Liver (tissue), 10 donors: ENCODE measurements at places on chromosomes 4 and X. TPM values are rescaled to one million over a fixed set of nuclear protein-coding genes. Genes with fewer than 3 reads are reported as not detected.

GRCh38 chr4:56317749-56318148 is 69.5 kb downstream of the AASDH start:
- DNase-seq, result no peak

GRCh38 chr4:146285037-146285436 is 70.7 kb downstream of the REELD1 start:
- DNase-seq, result no peak

The HTATSF1 gene
- total RNA-seq, result 14.9 TPM

GRCh38 chr4:41678951-41679350 is 69.6 kb downstream of the PHOX2B start:
- DNase-seq, result no peak

- no peak for DNase-seq
Observed at GRCh38 chr4:96092151-96092705, 252.3 kb downstream of the PDHA2 start.

GRCh38 chr4:153476829-153477574 is 10.8 kb downstream of the TMEM131L start:
- no peak for DNase-seq

The SEC24B gene
- 38.2 TPM for total RNA-seq

DNA sequence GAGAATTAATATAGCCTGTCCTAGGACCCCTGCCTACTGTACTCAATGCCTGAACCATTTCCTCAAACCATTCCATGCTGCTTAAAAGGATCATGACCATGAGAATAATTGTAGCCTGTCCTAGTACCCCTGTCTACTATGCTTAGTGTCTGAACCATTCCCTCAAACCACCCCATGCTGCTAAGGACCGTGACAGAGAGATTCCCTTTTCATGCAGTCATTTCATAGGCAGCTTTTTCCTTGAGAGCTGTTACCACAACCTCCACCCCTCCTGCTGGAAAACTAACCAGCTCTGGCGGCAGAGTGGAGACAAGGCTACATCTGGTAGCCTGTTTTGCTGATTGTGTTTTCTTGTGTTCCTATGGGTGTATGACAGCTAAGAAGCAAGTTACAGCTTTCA is 174.9 kb upstream of the SMARCAD1 start:
- DNase-seq, result no peak

GRCh38 chr4:33518856-33519255 is 2725.5 kb downstream of the ARAP2 start:
- DNase-seq, result no peak

DNA sequence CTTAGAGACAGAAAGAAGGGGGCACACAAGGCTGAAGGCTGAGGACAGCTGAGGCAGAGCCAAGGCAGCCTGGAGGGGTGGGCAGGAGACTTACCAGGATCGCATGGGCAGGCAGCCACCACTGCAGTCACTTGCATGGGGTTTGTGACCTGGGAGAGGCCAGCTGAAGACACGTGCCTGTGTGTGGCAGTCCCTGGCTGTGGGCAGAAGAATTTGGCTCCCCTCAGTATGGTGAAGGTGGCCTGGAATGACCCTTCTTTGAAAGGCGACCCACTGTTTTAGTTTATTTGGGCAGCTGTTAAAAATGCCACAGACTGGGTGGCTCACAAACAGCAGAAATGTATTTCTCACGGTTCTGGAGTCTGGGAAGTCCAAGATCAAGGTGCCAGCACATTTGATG is 22.1 kb upstream of the SLC34A2 start:
- no peak for DNase-seq

DNA sequence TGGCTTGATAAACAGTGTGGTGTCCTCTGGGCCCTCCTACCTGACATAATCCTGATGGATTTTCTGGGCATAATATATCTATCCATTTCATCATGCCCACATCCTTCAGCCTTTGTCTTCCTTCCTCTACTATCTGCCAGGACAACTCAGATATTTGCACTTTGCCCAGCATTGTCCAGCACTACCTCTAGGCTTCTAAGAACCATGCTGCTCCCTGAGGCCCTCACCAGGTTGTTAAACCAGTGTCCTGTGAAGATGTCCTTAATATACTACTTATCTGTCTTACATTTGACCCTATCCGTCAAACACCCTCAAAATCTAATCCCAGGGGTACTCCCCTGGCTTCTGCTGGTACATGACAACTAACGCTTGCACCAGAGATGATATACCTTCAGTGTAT is 58.2 kb upstream of the MAML3 start:
- DNase-seq, result no peak

DNA sequence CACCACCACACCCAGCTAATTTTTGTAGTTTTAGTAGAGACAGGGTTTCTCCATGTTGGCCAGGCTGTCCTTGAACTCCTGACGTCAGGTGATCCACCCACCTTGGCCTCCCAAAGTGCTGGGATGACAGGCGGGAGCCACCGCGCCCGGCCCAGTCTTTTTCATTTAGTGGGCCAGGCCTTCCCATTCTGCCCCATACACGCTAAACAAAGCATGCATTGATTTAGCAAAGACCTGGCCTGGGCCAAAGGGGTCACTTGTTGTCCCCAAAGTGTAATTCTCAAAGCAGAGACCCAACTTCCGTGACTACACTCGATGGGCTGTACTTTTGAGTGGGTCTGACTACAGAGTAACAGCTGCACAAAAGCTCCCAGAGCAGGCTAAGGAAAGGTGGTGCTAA is 29.2 kb downstream of the CNGA2 start:
- DNase-seq, result no peak

GRCh38 chr4:170325599-170325998 is 235.8 kb upstream of the AADAT start:
- no peak for DNase-seq

The PHEX gene
- total RNA-seq, result 0.14 TPM

DNA sequence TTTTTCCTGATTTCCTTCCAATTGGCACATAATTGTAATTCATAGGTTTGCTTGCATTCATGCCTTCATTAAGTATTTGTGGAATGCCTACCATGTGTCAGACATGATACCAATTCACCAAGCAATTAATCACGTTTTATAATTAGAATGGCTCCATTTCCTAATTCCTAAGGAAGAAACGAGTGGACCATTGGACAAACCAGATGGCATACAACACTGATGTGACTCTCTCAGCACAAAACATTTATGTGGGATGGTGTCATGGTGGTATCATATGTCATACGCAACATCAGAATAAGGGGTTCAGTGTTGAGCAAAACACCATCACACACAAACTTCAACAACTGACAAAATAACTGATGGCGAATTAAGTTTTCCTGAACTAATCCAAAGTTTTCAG is 502.8 kb downstream of the DMD start:
- DNase-seq, result no peak

DNA sequence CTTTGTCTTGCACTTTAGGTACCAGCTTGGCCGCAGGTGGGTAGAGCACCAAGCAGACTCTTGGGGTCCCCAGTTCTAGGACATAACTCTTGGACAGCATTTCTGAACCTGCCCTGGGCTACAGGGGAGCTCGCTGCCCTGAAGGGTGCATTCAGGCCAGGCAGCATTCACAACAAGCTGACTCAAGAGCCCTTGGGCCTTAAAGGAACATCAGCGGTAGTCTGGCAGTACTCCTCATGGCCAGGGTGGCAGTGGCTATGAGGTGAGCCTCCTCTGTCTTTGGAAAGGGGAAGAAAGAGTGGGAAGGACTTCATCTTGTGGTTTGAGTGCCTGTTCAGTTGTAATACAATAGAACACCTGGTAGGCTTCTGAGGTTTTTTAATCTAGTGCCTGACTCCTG is 24.8 kb upstream of the SMARCA5 start:
- DNase-seq, result no peak

DNA sequence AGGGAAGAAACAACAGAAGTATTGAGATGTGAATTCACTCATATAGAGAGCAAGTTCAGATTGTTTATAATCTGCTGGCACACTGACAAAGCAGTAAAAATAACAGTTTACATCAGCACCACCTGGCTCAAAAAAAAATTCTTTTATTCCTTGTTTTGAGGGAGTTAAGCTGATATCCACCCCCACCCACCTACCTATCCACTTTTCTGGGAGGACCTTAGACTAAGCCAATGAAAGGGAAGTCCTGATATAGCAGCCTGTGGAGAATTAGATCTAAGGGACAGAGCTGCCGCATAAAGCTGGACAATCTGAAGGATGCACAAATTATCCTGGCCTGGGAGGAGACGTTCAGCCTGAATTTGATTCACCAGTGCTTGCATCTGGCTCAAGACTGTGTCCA is 264.5 kb downstream of the RCHY1 start:
- DNase-seq, result no peak

DNA sequence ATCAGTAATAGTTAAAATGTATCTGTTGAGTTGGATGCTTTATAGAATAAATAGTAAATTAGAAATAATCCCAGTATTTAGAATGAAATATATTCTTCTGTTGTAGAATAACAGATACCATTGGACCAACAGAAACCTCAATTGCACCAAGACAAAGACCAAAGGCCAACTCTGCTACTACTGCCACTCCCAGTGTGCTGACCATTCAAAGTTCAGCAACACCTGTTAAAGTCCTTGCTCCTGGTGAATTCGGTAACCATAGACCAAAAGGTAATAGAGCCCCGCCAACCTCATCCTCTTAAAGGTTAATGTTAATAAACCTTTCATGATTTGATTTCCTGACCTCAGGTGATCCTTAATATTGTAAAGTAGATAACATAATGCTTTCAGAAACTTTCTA is 73.8 kb downstream of the PAQR3 start:
- DNase-seq, result no peak

The TMEM47 gene
- 13.4 TPM for total RNA-seq

- no peak for DNase-seq
Observed at GRCh38 chr4:167196344-167197012, 37.8 kb downstream of the SPOCK3 start.

- DNase-seq, result no peak
Observed at GRCh38 chrX:135340831-135341230, 31.6 kb downstream of the ETDC start.

- DNase-seq, result no peak
Observed at GRCh38 chr4:84483688-84484087, 15.4 kb downstream of the NKX6-1 start.

The MBNL3 gene
- total RNA-seq, result 149 TPM

DNA sequence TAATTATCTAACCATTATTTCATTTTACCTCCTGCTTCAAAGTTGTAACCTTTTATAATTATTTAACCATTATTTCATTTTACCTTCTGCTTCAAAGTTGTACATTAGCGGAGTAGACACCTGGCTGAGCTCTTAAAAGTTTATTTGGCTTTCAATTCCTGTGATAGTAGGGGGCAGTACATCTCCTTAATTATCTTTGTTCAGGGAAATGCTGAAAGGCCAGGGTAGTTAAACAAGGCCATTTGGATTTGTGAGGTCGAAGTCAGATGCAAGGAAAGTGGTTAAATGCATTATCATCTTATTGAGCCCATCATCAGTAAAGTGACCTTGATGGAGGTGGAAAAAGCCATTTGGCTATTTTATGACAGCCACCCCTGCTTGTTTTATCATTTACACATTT is 210.6 kb downstream of the TENM3 start:
- no peak for DNase-seq

The TKTL2 gene
- not detected for total RNA-seq

- no peak for DNase-seq
Observed at GRCh38 chr4:154858166-154858565, 77.1 kb downstream of the RBM46 start.

The MAGED4 gene
- 0.25 TPM for total RNA-seq

GRCh38 chrX:46576458-46576857 is 2.9 kb downstream of the CHST7 start:
- DNase-seq, result no peak

DNA sequence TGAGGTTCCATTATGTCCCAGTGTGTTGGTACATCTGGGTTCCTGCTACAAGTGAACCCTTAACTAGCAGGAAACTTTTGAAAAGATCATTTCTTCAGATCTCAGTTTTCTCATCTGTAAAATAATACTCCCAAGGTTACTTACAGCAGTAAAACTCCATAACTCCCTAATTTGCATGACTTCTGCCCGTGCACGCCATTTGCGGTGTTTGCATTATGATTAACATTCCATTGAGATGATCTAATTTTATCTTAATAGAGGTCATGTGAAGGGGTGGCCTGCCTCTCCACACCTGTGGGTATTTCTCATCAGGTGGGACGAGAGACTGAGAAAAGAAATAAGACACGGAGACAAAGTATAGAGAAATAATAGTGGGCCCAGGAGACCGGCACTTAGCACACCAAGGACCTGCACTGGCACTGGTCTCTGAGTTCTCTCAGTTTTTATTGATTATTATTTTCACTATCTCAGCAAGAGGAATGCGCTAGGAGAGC is 219.8 kb downstream of the TLL1 start:
- DNase-seq, result no peak

- DNase-seq, result no peak
Observed at GRCh38 chrX:47068720-47069119, 9.5 kb upstream of the RGN start.

DNA sequence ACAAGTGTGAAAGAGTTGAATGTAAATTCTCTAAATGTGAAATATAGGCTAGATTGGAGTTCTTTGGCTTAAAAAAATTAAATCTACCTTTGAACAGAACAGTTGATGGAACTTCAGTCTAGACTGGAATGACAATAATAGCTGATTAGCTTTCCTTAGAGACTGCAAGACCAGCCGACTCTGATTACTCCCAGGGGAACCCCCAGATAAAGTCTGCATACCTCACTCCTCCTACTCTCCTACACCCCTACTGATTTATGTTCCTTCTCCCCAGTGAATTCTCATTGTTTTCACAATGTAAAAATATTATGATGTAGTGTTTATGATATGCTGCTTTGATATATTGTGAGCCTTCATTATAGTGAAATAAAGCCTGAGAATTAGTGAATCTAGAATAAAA is 241.3 kb downstream of the CFAP299 start:
- DNase-seq, result no peak

DNA sequence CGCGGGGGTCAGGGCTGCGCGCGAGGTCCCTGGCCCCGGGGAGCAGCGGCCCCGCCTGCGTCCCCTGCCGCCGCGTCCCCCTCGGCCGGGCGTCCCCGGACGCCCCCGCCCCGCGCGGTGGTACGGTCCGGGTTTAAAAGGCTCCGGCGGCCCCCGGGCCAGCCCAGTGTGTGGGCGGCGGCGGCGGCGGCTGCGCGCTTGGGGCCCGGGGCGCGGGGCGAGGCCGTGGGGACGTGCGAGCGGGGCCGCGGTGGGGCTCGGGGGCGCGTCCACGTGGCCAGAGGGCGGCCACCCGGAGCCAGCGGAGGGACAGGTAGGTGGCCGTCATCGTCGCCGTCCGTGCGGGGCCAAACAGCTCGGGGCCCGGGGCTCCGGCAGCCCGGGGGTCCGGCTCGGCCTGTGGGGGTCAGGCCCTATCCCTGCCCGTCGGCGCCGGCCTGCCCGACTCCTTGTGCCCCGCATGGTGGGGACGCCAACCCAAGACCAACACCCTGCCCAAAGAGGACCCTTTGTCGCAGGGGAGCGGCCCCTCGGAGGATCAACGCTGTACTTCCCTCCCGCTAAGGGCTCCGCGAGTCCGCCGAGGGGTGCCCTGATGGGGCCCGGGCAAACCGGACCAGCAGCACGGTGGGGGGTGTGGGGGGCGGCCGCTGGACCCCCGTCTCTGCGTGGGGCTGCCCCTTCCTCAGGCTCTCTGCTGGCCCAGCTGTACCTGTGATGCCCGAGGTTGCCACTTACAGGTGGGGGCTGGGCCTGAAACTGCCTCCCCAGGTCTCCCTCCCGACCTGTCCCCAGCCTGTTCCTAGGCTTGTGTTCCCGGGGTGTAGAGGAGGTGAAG is at the start of gene PLXNA3:
PLXNA3 (plus strand) TSS at position 166 of the 838 bp plus-strand sequence. CDS start 1,903 bp downstream, outside the sequence.
- DNase-seq, result peak; percentile 46
